CD4-positive, alpha-beta T cell treated with Interleukin-17A for 1 hour (primary cell): ENCODE measurements at places on chromosomes 7 and 10.

- DNase-seq = no peak
Measured at GRCh38 chr10:15719049-15719898, 448 bp downstream of the ITGA8 start.

DNA sequence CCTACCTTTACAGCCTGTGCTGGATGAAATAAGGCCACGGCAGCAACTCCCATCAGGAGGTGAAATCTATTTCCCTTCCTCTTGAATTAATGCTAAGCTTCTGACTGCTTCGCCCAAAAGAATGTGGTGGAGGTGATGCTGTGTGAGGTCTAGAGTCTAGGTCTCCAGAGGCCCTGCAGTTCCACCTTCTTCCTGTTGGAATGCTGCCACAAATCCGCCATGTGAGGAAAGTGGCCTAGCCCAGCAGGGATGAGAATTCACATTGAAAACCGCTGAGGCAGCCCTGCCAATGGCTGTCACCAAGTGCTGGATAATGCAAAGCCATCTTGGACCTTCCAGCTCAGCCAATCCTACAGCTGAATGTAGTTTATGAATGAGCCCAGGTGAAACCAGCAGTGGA lies 28.0 kb downstream of the RHOBTB1 start:
- no peak for DNase-seq

DNA sequence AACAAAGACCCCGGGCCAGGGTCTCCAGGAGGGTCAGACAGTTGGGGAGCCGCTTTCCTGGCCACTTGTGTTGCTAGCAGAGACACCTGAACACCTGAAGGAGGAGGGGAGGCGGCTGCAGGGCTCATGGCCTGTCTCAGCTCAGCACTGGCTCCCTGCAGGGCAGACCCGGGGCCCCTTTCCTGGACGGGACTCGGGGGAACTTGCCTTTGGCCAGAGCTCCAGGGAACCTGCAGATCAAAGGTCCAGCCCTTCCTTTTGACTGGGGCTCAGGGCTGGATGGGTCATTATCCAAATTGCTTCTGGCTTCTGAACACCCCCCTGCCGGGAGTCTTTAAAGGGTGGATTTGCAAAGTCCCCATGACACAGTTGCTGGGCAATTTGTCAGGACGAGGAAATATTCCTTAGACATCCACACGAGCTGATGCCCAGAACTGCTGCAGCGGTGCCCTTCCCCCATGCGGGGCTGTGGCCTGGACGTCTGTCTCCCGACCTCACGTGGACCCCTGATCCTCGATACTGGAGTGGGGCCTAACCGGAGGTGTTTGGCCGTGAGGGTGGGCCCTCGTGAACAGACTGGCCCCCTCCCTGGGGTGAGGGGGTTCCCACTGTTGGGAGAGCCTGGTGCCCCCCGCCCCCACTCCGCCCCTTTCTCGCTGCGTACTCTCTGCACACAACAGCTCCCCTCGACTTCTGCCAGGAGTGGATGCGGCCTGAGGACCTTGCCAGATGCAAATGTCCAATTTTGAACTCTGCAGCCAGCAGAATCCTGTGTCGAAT lies 194.3 kb downstream of the ELFN1 start:
- no peak for DNase-seq

GRCh38 chr7:101874028-101874427 lies 56.6 kb downstream of the CUX1 start:
- DNase-seq = no peak

GRCh38 chr10:51382181-51382580 lies 307.9 kb downstream of the PRKG1 start:
- no peak for DNase-seq

- DNase-seq = no peak
Measured at GRCh38 chr10:77879710-77880109, 46.8 kb downstream of the DLG5 start.

GRCh38 chr10:113612154-113612553 lies 51.7 kb downstream of the NRAP start:
- DNase-seq = no peak

DNA sequence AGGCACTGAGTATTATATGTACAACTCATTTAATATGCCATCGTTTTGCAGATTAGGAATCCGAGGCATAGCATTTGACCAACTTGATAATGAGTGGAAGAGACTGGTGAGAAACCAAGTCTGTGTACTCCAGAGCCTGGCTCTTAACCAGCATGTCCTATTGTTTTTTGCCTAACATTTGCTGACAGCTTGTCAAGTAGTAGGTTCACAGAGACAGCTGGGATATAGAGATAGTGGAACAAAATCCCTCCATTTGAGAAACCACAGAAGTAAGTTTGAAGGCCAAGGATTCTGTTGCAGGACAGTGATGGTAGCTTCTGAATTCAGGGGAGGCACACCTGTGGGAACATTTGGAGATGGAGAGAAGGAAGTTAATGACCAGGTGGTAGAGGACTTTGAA lies 206.9 kb upstream of the PRPS1L1 start:
- DNase-seq = no peak

- DNase-seq = peak; percentile 95
Measured at GRCh38 chr7:604001-604883, 84.6 kb upstream of the PDGFA start.

- no peak for DNase-seq
Measured at GRCh38 chr7:6178298-6179029, 94.0 kb downstream of the CYTH3 start.

DNA sequence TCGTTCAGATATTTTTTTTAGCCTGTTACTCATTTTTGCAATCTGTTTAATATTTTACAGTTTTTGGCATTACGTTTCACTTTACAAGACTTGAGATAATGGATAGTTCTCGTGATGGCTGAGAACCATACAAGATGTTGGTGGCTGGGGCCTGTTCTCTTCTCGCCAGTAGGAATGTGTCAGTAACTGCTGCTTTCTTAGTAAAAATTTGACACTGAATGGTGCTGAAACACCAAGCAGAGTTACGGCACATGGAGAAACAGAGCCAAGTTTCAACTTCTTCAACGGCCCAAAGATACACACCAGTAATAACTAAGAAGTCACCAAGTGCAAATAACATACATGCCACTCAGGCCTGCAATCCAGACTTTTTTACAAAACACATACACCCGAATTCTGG lies 130.4 kb downstream of the NRP1 start:
- DNase-seq = no peak

DNA sequence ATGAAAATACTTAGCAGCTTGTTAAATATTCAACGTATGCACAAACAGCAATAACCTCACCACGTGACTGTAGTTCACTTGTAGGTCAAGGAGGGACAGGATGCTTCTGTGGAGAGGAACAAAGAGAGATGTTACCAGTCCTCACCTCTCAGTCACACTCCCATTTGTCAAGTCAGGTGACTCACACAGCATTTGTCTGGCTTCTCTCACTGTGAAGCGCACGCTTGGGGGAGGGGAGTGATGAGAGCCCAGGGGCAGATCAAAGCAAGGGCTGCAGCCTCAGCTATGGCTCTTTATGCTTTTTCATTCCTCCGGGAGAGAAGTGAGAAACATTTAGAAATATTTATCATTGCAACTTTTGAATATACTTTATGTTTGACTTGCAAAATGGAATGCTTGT lies 2.9 kb upstream of the RBM20 start:
- DNase-seq = peak; percentile 14

GRCh38 chr7:44595934-44596635 lies 10.3 kb upstream of the OGDH start:
- DNase-seq = no peak

- no peak for DNase-seq
Measured at GRCh38 chr10:18681971-18682411, 22.8 kb downstream of the ARL5B start.

- DNase-seq = no peak
Measured at GRCh38 chr10:7199152-7199760, 211.6 kb downstream of the SFMBT2 start.

- DNase-seq = no peak
Measured at GRCh38 chr7:84714765-84715164, 472.1 kb downstream of the SEMA3D start.

DNA sequence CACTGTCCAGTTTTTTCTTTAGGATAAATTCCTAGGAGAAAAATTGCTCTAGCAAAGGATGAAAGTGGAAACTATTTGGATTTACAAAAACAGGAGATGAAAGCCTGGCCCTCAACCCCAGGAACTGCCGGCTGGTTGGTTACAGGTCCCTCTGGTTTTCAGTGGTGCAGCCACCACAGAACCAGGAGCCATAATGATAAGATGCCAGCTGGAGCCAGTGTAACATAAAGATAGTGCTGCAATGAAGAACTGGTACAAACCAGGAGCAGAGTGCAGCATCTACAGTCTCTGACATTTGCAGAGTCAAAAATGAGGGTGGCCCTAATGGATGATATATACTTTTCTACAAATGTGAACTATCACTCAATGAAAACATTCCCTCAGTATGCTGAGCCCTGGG lies 20.4 kb upstream of the NUP42 start:
- DNase-seq = no peak

- no peak for DNase-seq
Measured at GRCh38 chr10:127945948-127946711, 39.2 kb downstream of the PTPRE start.

DNA sequence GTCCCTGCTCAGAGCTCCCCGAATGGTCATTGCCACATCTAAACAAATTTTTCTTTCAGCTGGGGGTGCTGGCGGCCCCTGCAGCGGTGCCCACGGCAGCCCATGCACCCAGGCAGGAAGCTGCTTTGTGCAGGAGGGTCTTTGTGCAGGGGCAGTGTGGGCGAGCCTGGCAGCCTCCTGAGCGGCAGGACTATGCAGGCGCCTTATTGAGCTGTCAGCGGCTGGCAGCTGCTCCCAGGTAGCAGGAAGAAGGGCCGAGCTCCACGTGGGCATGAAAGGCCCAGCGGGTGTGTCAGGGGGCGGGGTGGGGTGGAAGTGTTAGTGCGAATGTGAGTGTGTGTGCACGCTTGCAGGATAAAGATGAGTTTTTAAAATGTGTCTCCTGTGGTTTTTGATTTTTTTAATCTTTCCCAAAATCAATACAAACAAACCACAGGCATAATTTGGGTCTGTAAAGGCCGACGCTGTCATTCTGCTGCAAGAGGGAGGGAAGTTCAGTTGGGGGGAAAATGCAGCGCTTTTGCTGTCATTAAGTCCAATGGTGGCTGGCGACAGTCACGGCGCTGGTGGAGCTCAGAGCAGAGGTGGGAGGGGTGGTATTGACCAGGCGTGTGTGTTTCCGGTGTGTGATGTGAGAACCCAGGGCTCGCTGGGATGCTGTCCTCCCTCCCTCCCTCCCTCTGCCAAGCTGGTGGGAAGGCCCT lies 83.9 kb downstream of the LHPP start:
- no peak for DNase-seq

DNA sequence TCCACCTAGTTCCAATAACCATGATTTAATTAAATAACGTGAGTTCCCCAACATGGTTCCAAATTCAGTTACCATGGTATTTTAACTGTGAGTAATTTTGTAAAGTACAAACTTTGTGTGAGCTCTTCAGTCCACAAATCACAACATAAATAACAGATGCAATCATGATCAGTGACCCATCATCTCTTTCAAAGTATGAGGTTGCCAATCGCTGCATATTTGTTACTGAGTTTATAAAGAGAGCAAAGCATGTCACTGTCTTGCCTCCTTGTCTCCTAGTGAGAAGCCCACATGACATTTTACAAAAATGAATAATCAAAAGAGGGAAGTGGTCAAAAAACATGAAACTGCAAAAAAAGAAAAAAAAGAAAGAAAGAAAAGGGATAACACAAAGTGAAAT lies 69.1 kb upstream of the PDSS1 start:
- DNase-seq = no peak

DNA sequence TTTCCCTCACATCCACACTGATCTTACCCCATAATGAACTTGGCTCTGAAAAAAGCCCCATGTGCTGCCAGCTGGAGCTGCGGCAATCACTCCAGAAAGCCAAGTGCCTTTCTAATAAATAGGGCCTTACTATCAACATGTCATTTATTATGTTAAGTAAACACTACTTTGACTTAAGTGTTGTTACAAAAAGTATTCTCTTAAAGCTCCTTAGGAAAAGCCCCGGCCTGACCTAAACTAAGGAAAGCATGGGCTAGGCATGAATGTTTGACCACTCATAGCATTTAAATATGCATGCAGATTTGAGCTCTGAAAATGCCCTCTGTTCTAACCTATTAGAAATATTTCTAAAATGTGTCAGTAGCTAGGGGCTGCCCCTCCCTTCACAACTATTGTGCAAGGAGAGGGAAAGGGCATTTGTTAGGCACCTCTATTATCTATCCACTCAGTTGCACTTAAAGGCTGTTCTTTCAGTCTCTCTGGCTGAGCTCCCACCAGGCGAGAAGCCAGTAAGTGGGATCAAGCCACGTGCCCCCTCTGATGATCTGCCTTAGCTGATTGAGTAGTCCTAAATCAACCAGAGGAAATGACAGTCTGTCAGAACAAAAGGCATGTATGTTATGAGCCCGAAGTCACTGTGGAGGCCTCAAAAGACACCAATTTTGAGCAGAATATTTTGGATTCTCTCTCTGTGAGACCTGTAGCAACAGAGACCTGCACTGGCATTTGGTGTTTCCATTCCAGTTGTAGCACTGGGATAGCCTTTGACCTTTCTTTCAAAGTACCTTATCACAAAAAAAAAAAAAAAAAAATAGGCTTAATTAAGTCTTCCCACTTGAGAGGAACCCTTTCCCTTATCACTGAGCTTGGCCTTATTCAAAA lies 77.1 kb downstream of the ITGB8 start:
- DNase-seq = no peak

DNA sequence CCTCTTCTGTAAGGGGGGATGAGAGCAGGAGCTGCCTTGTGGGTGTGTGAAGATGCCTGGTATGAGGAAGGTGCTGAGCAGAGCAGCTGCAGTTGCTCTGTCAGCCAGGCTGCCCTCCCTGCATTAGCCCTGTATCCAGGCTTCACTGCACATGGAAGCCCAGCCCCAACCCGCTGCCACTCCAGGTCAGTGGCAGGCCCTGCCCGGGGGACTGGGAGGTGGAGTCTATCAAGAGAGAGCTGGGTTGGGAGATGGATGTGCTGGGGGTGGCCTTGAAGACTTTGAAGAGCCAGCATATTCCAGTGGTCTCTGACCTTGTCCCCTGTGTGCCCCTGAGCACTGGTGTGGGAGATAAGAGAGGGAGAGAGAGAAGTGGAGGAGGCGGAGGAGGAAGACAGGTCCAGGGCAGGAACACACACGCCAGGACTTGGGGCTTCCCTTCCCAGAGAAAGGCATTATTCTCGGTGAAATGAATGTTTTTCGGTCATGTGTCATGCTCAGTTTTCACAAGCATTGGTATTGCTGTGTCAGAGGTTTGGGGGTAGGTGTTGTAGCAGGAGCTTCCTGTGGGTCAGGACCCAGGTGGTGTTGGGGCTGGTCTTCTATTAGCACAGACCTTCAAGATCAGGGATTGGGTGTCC lies 2.6 kb downstream of the PPIF start:
- DNase-seq = no peak

- no peak for DNase-seq
Measured at GRCh38 chr7:90212149-90212495, 582 bp downstream of the STEAP2 start.

DNA sequence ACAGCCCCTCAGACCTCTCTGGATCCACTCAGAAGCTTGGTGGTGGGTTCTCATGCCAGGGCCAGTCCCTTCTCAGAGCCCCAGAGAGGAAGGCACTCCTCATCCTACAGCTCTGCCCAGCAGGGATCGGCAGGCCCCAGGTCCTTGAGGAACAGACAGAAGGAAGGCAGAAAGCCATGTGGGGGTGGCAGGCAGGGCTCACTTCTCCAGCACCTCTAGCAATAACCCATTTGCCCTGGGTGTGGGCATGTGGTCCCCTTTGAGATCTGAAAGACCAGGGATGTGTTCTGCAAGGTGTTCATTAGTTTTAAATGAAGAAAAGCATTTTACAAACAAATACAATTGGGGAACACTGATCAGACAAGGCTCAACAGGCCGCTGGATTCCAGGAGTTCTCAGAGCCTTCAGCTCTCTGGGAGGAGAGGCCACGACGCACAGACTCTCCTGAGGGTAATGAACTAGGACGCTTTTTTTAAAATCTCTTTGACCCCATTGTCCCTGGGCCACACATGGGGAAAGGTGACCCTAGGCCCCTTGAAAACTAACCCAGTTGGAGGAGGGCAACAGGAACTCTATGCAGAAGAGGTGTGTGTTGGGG lies 40.6 kb downstream of the LDB3 start:
- no peak for DNase-seq
